Activated CD4-positive, alpha-beta T cell treated with anti-CD3 and anti-CD28 coated beads, Interleukin-2, amount 10 ng/mL, durations not matched to agents 24 days and 14 days (primary cell): ENCODE measurements at places on chromosomes 2 and 18. TPM values are rescaled to one million over a fixed set of nuclear protein-coding genes. Genes with fewer than 3 reads are reported as not detected.

- peaks cover 68% of the 10 kb centered on the region for H3K4me1 ChIP-seq
- peaks cover 44% of the 10 kb centered on the region for H3K36me3 ChIP-seq
- no peak overlapping the region for H3K27ac ChIP-seq
- no peak for DNase-seq
These were observed 54.7 kb downstream of the BCL2 start for GRCh38 chr18:63264871-63265270.

DNA sequence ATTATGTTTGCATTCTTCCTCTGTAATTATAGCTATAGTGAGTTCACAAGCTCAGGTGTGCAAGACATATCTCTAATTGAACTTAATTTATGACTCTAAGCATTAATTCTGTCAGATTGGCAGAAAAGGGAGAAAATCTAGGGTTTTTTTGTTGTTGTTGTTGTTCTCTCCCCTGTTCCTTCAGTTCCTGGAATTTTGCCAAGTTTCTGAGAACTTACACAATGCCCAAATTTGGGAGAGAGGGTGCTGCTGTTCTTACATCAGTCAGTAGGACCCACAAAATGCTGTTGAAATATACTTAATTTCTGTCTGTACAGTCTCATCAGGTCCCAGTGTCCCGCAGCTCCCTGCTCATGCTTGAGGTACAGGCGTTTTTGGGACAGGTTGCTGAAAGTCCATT, 221.8 kb upstream of the RBMS1 start:
- H3K36me3 ChIP-seq: no peaks in the 10 kb centered on the region
- no peak for DNase-seq

GRCh38 chr2:24824966-24825882, 32.0 kb downstream of the CENPO start:
- H3K27ac ChIP-seq: peak overlapping the region; percentile 93
- H3K27me3 ChIP-seq: no peaks in the 10 kb centered on the region
- H3K4me3 ChIP-seq: no peak overlapping the region

GRCh38 chr2:111704246-111704645, 179.7 kb downstream of the ANAPC1 start:
- H3K27me3 ChIP-seq: no peaks in the 10 kb centered on the region
- no peak for DNase-seq
- peaks cover 3% of the 10 kb centered on the region for H3K36me3 ChIP-seq
- H3K4me1 ChIP-seq: peaks cover 64% of the 10 kb centered on the region
- peak overlapping the region; percentile 73 for H3K27ac ChIP-seq

GRCh38 chr2:24824071-24824588, 30.9 kb downstream of the CENPO start:
- H3K4me1 ChIP-seq: peaks cover 23% of the 10 kb centered on the region
- no peak for DNase-seq
- no peak overlapping the region for H3K4me3 ChIP-seq
- H3K27ac ChIP-seq: no peak overlapping the region
- H3K27me3 ChIP-seq: no peaks in the 10 kb centered on the region

DNA sequence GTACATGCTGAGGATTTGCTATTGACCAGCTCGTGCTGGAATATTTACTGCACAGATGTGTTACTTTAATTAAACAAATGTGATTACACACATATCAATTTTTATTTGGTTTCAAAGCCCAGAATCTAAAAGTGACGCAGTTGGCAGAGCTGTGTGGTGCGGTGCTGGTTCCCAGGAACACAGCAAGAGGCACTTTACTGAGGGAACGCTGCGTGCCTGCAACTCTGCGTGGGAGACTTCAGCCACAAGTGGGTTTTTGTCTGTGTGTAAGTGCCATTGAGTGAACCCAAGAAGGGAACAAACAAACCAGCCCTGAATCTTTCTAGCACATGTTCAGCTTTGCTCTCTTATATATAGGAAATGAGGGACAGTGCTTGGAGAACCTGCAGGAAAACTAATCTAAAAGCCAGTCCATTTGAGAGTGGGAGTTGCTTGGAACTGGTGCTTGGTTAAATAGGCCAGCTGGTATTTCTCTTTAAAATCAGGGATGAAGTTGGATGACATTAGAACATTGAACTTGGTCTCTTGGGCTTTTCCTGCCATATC, 196.6 kb upstream of the CELF4 start:
- H3K4me3 ChIP-seq: no peak overlapping the region
- DNase-seq: no peak
- H3K27ac ChIP-seq: no peak overlapping the region
- no peaks in the 10 kb centered on the region for H3K27me3 ChIP-seq

DNA sequence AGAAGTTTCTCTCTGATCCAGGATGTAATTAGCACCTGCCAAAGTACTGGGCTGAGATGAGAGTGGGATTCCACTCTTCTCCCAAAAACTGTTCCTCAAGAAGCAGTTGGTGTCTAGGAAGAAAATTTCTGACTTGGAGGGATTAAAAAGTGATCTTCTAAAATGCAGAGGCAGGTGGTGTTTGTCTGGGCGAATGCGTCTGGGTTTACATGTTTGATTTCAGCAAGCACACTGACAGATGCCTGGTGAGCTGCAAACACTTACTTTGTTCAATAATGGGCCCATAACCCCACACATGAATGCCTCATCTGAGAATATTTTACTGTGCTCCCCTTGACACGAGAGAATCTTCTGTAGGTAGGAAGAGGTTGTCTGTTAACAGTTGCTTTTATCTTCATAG, 24.3 kb upstream of the KCNF1 start:
- DNase-seq: no peak

DNA sequence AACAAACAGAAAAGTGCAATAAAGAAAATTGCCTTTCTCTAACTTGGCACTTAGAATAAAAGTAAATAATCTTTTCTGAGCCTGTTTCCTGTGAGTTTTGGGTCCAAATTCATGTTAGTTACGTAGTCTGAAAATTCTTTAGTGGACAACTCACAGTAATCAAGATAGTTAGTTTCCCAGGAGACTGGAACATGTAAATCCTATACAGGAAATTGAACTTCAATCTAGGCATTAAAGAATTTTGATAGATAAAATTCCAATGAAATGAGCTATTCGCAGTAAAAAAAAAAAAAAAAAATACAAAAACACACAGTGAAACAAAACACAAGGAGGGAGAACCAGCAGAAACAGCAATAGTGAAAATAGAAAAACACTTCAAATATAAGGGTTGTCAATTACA, 83.8 kb upstream of the REG3G start:
- H3K27ac ChIP-seq: no peak overlapping the region
- H3K36me3 ChIP-seq: no peaks in the 10 kb centered on the region
- no peak for DNase-seq
- no peaks in the 10 kb centered on the region for H3K27me3 ChIP-seq
- H3K4me1 ChIP-seq: no peaks in the 10 kb centered on the region
- H3K4me3 ChIP-seq: no peak overlapping the region

DNA sequence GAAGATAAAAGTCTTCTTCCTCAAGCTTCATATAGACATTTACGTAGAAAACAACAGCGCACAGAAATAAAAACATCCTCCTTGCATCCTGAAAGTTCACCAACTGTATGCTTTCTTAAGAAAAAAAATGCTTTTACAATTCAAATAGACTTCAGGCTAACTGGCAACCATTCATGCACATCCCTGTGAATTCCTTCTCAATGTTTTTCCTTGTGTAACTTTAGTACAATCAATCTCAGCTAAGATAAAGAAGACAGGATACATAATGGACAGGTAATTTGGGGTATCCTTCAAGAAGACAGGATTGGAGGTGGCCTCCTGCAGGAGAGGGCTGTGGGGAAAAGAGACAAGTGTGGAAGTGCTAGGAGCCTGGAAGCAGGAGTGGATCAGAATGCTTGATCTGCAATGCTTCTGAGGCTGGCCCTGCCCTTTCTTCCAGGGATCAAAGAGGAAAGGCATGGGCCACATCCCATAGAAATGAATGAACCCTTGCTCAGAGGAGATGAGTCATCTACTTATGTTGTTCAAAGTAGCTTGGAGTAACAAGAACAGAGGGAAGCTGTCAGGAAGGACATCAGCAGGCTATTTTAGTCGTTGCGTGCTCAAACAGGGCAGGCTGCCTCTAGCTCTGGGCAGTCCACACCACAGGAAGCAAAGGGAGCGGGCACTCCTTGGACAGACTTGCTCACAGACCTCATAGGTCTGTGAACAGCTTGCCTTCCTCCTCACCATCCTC, 126.6 kb downstream of the TMEM131 start:
- H3K27me3 ChIP-seq: no peaks in the 10 kb centered on the region
- H3K4me3 ChIP-seq: no peak overlapping the region
- peaks cover 25% of the 10 kb centered on the region for H3K4me1 ChIP-seq
- peaks cover 9% of the 10 kb centered on the region for H3K36me3 ChIP-seq
- no peak for DNase-seq

DNA sequence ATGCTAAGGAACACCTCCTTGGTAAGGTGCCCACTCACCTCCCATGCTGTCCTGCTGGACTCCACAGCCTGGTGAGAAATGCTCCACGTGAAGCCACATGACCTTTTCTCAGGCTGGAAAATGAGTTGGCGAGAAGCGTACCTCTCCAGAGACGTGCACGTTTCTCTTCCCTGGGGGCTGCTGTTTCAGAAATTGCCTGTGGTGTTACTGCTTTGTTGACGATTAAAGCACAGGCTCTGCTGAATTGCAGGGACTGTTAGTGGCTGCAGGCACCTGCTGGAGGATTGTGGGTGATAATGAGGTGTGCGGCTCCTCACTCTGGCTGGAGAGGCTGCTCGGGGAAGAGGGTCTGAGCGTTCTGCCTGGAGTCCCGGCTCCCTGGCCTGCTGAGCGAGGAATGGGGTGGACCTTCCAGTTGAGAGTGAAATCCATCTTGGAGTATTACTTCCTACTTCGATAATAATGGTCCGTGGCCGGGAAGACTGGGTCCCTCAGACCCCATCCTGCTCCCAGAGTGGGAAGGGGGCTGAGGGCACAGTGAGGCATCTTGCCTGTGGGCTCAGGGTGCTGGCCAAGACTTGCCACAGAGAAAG, 199.3 kb upstream of the HDAC4 start:
- no peak overlapping the region for H3K4me3 ChIP-seq
- no peak for DNase-seq
- no peaks in the 10 kb centered on the region for H3K36me3 ChIP-seq
- H3K27ac ChIP-seq: no peak overlapping the region
- no peaks in the 10 kb centered on the region for H3K4me1 ChIP-seq
- peaks cover 11% of the 10 kb centered on the region for H3K27me3 ChIP-seq

GRCh38 chr18:76578571-76579300, 83.7 kb upstream of the ZNF516 start:
- H3K4me3 ChIP-seq: no peak overlapping the region
- no peaks in the 10 kb centered on the region for H3K36me3 ChIP-seq
- DNase-seq: no peak
- H3K27ac ChIP-seq: no peak overlapping the region
- H3K4me1 ChIP-seq: no peaks in the 10 kb centered on the region

Gene WNT10A
- total RNA-seq: 0.12 and 0.28 TPM in 2 replicates

Gene CKAP2L
- total RNA-seq: 17.8 and 17.9 TPM in 2 replicates

Gene FOXI3
- total RNA-seq: not detected in 2 replicates

Gene TXNDC9
- total RNA-seq: 42.1 TPM in 2 replicates

Gene METTL5
- total RNA-seq: 99.7 and 102 TPM in 2 replicates

Gene DNER
- total RNA-seq: not detected in 2 replicates

Gene ANXA4
- total RNA-seq: 47.4 and 49.0 TPM in 2 replicates

Gene CTAGE1
- total RNA-seq: not detected in 2 replicates

Gene CHRND
- not detected in 2 replicates for total RNA-seq

Gene SGPP2
- total RNA-seq: 22.9 and 23.0 TPM in 2 replicates
